Cortex of kidney (tissue), 1 donor: ENCODE measurements at places on chromosomes 6 and 20.

GRCh38 chr6:10381133-10381829 is 33.6 kb downstream of the TFAP2A start:
- DNase-seq = no peak

DNA sequence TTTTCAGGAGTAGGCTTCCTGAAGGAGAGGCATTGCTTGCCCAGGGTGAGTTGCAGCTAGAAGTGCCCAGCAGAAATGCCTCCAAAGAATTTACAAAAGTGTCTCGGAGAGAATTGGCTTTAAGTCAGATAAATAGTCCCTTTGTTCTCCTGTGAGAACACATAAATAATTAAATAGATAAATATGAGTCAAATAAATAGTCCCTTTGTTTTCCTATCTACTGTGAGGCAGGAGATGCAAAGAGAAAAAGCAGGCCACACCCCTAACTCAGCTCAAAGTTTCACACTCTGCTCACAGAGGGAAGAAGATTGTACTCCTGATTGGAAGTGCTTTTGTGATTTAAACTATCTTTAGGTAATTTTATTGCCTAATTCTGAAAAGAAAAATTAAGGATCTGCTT is 180.7 kb upstream of the PRSS16 start:
- DNase-seq = no peak

DNA sequence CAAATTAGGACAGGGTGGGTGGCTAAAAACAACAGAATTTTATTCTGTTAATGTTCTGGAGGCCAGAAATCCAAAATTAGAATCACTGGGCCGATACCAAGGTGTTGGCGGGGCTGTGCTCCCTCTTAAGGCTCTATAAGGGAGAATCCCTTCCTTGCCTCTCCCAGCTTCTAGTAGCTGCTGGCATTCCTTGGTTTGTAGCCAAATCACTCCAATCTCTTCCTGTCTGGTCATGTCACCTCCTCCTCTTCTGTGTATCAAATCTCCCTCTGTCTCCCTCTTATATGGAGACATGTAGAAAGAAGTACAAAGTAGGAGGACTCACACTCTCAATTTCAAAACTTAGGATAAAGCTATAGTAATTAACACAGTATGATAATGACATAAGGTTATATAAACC is 102.9 kb upstream of the SIRPA start:
- DNase-seq = no peak

- DNase-seq = no peak
These were observed 50.0 kb upstream of the PLCB1 start for GRCh38 chr20:8082025-8082424.

DNA sequence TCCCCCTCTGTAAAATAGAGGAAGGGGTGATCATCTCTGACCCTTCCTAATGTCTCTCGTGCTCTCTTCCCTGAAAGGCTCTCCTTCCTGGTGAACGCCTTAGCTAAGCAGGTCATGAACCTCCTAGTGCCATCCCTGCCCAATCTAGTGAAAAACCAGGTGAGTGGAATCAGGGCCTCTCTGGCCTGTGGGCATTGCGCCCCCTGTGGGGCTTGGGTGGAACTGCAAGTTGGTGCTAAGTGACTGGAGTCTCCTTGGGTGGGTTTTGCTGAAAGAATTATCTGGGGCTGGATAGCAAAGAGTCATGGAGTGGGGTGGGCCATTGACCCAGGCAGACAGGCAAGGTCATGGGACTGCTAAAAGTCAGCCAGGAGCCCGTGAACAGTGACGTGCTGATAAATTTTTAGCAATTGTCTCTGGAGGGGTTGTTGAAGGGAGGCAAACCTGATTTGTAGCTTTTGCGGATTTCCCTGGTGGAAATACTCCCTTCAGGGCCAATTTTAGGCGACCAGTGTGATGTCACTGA is 8.9 kb downstream of the BPIFB1 start:
- DNase-seq = no peak

GRCh38 chr6:152975204-152975915 is 7.5 kb downstream of the FBXO5 start:
- no peak for DNase-seq

DNA sequence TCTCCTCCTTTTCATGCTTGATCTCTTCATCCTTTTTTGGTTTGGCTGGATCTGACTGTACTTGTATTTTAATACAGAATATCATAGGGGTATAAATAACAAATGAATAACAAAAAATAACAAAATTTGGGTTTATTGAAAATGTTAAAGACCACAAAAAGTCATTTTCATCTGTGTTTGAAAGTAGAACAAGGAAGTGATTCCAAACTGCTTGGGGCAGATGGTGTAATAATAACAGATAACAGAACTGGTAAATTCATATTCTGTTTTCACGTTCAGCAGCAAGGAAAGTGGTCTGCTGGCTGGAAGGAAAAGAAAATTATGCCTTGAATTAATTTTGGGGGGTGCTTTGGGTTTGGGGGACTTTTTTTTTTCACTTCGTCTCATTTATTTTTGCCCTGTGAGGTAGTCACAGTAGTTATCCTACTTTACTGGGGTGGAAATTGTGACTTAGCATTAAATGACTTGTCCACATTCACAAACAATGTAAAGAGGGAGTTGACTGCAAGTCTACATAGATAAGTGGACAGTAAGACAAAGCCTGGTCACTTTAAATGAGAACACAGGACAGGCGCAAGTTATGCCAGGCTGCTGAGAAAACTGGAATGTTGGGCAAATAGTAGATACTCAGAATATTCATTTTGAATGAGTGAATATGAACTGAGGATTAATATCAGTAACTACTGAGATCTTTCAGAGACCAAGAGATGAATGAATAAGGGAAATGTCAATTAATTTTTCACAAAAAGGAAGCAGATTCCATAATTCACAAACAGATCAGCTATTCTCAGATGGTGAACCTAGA is 193.9 kb upstream of the CITED2 start:
- no peak for DNase-seq

DNA sequence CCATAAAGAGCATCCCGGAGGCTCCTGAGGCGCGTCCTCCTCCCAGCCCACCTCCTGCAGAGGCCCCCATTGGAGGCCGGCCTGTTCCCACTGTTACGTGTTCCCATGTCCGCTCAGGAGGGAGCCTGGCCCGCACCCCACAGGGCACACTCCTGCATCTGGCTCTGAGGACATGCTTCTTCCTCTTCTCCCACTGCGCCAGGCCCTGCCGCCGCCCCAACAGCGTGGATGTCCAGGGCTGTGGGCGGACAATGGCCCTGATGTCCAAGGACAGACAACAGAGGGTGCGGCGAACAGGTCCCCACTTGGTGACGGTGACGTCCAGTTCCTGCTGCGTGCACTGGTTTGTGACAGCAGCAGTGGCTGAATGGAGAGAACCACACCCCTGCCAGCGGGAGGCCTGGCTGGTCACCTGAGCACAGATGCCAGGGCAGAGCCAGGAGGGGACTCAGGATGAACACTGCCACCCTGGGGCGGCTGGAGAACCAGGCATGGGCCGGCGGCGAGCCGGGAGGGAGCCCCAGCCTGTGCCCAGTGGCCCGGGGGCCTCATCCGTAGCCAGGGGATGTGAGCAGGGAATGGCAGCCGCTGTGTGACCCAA is 26.6 kb downstream of the FRMD1 start:
- no peak for DNase-seq

- no peak for DNase-seq
These were observed 156.7 kb downstream of the RNGTT start for GRCh38 chr6:88806728-88807127.

GRCh38 chr6:160267102-160267501 is 8.5 kb upstream of the SLC22A2 start:
- DNase-seq = no peak

- no peak for DNase-seq
These were observed 27.0 kb downstream of the RWDD2A start for GRCh38 chr6:83220121-83220520.

DNA sequence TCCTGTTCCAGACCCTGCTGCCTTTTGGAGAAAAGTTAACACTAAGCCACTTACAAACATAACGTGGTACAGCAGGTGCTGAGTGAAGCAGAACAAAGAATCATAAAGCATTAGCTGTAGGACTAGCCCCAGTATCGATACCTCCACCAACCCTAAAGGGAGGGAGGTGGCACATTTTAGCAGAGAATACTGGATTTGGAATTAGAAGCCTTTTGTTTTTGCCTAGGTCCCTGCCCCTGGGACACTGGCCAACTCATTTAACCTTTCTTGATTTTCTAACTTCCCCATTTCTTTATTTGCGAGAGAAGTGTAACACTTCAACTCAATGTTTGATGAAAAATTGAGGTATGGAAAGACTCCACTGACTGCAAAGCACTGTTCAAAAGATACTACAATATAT is 93.5 kb downstream of the B3GAT2 start:
- no peak for DNase-seq

DNA sequence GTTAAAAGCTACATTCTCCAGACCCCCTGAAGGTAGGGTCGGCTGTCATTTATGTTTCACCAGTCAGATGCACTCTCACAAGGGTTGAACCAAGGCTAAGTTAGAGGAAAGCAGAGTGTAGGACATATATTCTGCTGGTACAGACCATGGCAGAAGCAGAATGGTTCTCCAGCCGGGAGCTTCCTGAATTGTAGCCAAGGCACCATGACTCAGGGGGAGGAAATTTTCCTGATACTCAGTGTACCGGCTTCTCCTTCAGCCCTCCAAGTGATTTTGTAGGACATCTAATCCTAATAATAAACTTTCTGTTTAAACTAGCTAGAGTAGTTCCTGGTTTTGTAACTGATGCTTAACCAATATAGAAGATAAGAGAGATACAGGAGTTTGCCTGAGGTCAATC is 14.2 kb upstream of the SLPI start:
- no peak for DNase-seq

DNA sequence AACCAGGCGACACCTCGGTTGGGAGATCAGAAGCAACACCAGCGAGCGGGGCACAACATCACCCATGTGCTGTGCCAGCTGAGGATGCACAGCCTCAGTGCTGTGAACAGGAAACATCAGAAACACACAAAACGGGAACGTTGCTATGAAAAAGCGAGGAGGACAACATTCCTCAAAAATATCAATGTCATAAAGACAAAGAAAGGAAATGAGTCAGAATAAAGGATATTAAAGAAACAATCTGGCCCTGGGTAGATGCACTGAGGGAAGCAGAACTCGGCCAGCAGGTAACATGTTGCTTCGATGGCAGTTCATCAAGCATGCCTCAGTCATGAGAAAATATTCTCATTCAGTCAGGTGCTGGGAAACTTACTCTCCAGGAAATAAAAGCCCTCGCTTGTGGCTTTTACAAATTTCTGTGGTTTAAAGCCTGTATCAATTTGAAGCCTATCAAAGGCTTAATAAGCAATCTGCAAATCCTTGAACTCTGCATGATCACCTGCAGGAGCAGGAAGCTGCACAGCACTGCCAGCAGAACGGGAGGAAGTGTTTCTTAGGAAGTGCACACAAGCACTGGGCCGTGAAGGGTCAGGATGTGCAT is 77.5 kb downstream of the GINS1 start:
- no peak for DNase-seq

DNA sequence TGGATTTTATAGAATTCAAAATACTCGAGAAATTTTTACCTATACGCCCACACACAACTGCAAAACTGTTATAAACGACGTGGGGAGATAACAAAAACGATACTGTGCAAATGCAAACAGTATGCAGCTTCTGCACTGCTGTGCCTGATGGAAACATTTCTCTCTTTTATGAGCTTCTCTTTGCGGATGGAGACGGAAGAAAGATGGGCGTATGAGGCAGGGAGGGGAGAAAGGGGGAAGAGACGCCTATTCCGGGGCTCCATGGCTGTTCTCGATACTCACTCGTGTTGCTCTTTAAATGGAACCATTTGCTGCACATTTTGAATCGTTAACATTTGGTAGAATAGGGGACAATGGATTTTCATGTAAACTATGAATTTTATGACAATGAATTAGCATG is 69.1 kb upstream of the EXOC2 start:
- no peak for DNase-seq

DNA sequence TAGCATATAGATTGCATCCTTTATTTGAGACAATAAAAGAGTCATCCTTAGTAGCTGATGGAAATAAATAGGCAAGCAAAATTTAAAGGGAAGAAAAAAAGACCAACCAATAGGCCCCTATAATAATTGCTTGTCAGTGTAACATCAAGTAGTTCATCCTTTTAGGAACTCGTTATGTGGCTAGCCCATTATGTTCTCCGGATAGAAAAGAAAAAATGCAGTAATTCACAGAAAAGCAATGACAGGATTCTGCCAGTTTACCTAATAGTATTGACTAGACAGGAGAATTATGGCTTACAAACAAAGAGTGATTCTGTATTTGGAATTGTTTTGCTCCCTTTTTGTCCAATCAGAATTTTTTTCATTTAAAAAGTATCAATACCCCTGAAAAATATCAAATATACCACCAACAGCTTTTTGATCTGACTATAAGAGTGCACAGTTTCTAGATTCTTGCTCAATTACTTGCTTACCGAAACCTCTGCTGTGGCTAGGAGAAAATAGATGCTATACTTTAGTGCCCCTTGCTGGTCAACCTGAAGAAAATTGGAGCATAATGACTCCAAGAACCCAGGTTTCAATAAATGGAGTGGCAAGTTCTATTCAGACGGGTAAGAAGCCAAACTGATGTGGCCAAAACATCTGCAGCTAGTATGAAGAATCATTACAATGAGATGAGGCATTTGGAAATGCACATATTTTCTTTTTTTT is 91.5 kb upstream of the SASH1 start:
- no peak for DNase-seq

DNA sequence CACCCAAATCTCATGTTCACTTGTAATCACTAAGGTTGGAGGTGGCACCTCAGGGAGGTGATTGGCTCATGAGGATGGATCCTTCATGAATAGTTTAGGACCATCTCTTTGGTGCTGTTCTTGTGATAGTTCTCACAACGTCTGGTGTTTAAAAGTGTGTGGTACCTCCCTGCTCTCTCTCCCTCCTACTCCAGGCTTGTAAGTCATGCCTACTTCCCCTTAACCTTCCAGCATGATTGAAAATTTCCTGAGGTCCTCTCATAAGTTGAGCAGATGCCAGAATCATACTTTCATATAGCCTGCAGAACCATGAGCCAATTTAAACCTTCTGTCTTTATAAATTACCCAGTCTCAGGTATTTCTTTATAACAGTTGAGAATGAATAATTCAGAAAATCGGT is 16.6 kb downstream of the HLA-A start:
- no peak for DNase-seq

DNA sequence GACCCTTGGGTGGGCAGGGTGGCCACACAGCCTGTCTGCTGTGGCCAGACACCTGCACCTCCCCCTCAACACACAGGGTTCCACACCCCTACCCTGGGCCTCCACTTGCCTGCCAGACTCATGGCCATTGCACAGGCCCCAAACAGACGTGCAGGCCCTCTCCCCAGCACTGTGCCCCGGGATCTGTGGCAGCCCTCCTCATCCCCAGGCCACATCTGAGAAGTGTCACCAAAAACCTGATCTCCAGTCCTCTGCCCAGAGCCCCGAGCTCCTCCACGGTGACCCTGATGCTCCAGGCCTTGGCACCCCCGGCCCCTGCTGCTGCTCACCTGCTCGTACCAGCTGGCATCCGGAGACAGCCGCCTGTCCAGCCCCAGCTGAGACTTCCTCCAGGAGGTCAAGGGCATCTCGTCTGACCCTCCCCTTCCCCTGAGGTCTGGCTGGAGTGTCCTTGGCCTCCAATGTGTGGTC is 160.1 kb downstream of the DLL1 start:
- no peak for DNase-seq
